ENCODE measurements at places on chromosomes 7 and 10.
A peak's percentile ranks its signal among the peaks of the same experiment; 100 is the strongest.

DNA sequence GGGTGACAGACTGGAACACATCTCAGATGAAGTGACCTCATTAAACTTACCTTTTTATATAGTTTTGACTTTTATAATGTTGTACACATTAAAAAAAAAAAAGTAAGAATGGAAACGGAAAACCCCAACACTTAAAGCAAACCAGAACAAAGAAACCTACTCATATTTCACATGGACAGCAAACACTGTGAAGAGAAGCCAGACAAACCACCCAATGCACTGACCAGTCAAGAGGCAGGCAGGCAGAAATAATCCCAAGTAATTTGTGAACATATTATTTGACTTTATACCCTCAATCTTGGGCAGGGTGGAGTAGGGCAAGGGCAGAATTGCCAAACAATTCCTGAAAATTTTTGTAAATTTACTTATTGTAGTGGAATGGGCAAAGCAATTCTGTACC, 39.8 kb downstream of the WAPL start:
- no peak for DNase-seq

GRCh38 chr7:92834507-92835260, 1.7 kb downstream of the CDK6 start:
- no peak for DNase-seq

DNA sequence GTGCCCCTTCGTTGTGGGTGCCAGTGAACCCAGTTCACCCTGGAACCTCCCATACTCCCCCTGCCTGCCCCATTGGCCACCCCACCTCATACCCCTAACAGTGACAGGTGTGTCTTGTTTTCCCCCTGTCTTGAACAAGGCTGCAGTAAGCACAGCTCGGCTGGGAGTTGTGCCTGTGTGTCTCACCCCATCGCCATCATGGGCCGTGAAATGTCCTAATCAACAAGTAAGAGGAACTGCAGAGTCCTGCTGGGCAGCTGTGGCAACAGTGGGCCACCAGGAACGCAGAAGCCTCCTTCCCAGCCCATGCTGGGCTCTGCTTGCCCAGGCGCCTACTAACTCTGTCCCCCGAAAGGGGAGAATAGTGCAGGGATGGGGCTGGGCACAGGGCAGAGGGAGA, 91.6 kb downstream of the C10orf105 start:
- no peak for DNase-seq

DNA sequence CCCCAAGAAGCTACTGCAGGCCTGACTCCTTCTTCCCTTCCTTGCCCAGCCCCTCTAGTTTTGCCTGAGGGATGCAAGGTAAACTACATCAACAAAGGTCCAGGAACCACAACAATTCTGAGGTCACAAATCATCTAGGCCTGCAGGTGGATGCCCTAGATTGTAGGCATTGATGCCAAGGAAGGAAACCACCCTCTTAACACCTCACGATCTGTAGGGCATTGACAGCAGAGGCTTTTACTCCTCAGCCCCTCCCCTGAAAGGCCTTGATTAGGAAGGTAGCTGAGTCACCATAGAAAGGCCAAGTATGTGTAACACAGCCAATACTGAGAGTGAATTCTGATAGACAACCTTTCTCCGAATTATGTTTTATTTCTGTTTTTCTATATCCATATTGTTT, 46.7 kb upstream of the FAM3C start:
- peak; percentile 36 for DNase-seq

DNA sequence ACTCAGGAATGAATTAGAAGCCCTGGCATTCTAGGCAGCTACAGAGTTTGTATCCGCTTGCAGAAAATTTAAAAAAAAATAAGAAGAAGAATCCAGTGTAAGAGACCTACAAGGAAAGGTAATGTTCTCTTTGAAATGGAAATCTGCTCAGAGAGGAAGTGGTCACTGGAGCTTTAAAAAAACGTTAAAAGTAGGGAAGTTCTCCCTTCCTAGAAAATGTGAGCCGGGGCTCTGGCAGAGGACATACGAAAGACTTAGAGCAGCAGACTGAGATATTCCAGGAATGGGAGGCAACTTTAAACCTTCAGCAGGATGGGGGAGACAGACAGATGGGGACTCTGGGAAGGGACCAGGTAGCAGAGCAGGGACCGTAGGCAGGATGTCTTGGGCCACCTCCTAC, 149.4 kb upstream of the NPS start:
- DNase-seq: no peak

DNA sequence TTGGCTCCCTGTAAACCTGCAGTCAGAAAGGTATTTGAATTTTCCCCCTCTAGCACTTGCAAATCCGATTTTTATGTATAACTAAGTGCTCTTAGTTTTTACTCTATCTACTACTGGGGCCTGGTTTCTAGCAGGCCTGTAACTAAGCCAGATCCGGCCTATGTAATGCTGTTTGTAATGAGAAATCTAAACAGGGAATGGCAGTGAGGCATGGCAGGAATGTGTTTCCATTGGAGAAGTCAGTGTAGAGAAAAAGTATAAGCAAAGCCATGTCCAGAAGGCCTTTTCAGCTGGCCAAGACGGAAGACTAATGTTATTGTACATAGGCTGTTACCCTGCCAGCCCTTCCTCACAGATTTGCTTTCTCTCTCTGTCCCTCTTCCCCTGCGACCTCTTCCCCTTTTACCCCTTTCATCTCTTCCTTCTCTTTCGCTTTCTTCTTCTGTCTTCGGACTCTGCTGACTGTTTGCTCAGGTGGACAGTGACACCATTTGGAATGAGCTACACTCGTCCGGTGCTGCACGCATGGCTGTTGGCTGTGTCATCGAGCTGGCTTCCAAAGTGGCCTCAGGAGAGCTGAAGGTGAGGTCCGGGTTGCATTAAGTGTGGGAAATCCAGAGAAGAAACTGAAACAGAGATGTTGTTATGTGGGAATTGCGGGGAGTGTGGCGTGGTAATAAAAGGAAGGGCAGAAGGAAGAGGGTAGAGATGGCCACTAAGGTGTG, 297.5 kb downstream of the HDAC9 start:
- DNase-seq: no peak

GRCh38 chr7:142629588-142630260, 119.5 kb upstream of the PRSS1 start:
- DNase-seq: no peak

DNA sequence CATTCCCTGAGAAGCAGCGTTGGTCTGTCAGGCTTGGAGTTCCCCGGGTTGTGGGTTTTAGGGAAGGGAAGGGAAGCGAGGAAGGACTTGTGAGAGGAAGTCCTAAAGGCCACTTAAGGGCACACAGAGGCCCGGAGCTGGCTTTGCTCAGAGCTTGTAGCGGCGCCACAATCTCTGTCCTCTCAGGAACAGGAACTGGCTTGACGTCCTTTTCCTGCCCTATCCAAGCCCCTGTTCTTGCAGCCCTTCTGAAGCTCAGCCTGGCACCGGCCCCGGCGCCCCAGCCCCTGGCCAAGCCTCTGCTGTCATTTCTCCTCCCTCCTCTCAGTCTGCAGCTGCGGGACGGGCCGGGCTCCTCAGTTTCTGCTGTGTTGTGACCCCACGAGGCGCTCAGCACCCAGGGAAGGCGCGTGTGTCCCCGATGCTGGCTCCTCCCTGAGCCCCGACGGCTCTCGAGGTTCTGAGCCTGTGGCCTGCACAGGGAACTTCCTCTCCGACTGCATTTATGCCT, at the start of gene GIMAP8:
Gene GIMAP8, plus strand, starts transcription at position 140 of the 511 bp plus-strand sequence. CDS start 16,069 bp downstream, outside the sequence.
- peak; percentile 52 for DNase-seq

GRCh38 chr10:4337563-4337962, 488.4 kb upstream of the AKR1E2 start:
- DNase-seq: no peak

DNA sequence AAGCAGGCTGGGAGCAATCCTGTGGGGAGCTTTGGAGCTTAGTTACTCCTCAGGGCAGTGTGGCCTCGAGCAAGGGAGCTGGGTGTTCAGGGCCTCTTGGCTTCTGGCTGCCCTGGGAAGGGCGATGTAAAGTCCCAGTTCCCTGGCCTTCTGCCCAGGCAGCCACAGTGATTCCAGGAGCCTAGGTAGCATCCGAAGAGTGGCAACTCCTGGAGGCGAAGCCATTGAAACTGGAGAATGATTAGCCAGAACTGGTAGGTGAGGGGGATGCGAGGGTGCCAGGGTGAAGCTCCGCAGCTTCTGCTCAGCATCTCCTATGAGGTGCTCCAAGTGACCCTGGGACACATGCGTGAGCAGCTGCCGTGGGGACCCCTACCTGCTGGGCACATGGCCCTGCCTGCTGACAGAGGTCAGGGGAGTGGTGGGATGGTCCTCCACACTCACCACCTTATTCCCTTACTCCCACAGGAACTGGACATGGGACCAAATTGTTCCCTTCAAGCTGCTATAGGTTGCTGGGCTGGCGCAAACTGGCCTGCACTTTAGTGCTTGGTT, 7.8 kb upstream of the GDF2 start:
- no peak for DNase-seq

GRCh38 chr10:86335831-86336230, 30.8 kb downstream of the GRID1 start:
- no peak for DNase-seq

DNA sequence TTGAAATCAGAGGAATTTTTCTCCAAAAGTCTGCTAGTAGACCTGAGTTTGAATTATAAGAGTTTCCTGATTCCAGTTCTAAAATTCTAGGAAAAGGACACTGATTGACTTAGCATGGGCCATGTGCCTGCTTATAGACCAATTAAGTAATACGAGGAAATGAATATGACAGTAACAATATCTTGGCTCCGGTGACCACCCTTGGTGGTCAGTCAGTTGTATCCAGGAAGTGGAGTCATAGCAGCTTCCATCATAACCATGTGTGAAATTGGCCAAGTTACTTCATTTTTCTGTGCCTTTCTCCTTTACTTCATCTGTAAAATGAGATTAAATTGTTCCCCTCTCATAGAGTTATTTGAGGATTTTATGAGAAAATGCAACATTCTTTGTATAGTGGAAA, 66.9 kb downstream of the MTPAP start:
- no peak for DNase-seq

- DNase-seq: peak; percentile 84
Observed at GRCh38 chr7:149771720-149772240, 1.6 kb downstream of the ZNF467 start.

DNA sequence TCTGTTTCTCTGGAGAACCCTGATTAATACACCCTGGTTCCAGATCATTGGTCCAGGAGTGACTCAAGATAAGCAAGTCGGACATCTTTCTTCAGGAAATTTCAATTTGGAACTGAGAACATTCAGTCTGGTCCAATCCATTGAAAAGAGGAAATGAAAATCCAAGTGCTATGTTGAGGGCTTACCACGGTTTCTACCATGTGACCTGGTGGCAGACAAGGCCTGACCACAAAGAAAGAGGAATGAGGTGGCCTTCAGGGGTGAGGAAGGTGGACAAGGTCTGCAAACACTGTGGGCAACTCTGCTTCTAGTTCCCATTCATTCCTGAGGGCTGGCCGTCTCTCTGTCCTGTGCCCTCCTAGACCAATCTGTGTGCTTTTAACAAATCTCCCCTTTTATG, 149.2 kb upstream of the GHITM start:
- DNase-seq: no peak

DNA sequence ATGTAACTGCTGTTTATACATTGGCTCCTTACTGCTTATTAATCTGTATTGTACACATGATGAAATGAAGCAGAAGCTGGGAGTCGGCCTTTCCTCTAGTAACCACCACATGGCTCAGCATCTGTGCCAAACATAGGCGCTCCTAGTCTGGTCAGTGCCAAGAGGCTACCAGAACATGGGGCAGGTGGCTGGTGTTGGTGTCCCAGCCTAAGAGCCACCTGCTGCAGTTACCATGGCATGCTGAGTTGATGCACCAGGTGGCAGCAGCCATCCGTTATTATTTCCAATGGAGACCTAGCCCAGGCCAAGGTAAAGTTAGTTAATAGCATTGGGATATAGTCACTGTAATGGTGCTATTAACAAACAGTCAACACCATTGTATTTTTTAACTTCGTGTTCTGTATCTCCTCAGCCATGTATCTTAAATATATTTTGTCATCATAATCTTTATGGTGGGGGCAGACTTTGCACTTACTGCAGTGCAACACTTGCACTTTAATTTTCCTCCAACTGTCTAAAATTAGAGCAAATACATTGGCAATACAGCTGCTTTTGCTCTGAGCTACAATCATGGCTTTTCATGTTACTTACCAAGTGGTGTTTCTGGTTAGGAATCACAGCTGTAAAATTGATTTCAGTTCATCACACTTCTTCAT, 33.1 kb downstream of the HBP1 start:
- DNase-seq: peak; percentile 16

GRCh38 chr7:24372961-24373955, 89.3 kb downstream of the NPY start:
- DNase-seq: no peak

DNA sequence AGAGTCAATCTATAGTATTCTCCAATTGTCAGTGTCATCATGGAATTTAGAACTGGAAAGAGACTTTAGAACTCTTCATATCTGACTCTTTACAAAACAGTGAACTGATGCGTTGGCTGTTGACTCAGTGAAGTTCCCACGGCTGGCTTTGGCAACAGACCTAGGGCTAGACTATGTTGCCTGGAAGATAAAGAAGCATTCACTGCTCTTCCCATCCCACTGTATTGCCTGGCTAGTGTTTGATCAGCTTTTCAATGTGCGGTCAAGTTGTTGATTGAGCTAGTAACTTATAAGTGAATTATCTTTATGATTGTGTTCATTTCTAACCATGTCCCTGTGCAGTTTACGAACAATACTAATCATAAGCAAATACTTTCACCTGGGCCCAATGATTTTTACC, 365.7 kb upstream of the LRGUK start:
- no peak for DNase-seq

GRCh38 chr7:35485436-35485835, 209.5 kb downstream of the HERPUD2 start:
- DNase-seq: no peak

- no peak for DNase-seq
Observed at GRCh38 chr10:125056161-125057132, 103.9 kb downstream of the CTBP2 start.

DNA sequence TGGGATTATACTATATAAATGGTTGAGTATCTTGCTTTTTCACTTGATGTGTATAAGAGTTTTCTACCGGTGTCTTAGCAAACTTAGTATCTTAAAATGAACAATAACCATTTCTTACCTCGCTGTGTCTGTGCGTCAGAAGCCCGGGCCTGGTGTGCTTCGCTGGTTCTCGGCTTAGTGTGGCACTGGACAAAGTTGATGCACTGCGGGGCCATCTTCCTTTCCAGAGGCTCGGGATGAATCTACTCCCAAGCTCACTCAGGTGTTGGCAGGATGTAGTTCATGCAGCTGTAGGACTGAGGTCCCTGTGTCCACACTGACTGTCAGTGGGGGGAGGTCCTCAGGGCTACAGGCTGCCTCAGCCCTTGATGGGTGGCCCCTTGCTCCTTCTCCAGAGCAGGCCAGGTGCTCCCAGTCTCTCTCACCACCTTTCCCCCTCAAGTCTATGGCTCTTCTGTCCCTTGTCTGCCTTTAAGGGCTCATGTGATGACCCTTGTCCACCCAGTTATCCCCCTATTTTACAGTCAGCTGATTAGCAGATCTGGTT, 227.8 kb downstream of the GLRX3 start:
- no peak for DNase-seq

GRCh38 chr7:104998040-104998752, 15.8 kb upstream of the KMT2E start:
- no peak for DNase-seq

- DNase-seq: no peak
Observed at GRCh38 chr10:102368077-102368476, 27.4 kb upstream of the NFKB2 start.

- DNase-seq: no peak
Observed at GRCh38 chr7:74398426-74398825, 55.3 kb upstream of the GTF2IRD1 start.

Data from activated CD4-positive, alpha-beta T cell treated with anti-CD3 and anti-CD28 coated beads, Interleukin-2, amount 50 U/mL, for 16 hours (primary cell).